Upper lobe of right lung (tissue), 1 donor: ENCODE measurements at places on chromosomes 16 and 17. TPM values are rescaled to one million over a fixed set of nuclear protein-coding genes. Genes with fewer than 3 reads are reported as not detected.

DNA sequence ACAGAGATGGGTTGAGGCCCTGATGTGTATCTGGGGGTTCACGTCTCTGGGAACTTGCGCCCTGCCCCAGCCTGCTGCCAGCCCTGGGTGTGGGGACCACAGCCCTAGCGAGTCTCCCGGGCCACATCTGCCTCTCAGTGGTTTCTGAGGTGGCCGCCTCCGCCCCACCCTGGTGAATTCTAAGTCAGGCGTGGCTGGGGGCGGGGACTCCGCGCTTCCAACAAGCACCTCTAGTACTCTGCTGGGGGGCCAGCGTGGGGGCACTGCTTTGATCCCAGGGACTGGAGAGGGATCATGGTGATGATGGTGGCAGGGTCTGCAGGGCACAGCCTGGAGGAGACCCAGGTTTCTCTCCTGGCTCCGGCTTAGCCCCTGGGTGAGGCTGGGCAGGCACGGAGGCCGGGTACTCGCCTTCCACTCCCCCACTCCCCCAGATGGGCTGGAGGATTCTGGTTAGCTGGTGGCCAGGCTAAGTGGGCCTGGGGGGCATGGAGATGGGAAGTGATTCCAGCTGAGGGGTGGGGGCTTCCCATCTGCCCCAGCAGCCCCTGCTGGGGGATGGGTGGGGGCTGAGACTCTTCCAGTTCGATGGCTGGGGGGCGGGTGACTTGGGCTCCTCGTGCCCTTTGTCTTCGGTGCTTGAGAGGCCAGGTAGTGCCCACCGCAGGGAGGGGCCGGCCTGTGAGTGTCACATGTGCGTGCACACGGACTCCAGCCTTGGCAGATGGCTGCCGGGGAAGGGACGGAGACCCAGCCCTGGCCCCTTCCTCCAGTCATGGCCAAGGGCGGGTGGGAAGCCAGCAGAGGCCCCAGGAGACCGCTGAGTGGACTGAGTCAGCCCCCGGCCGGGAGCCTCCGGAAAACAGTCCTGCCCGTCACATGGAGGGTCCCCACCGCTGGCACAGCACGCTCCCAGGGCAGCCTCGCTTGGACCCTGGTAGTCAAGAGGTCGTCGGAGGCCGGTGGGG lies 3.9 kb downstream of the GLIS2 start:
- peaks cover 63% of the 10 kb centered on the region for H3K4me1 ChIP-seq
- no peaks in the 10 kb centered on the region for H3K36me3 ChIP-seq
- peak overlapping the region; percentile 76 for H3K27ac ChIP-seq
- H3K4me3 ChIP-seq, result no peak overlapping the region
- no peaks in the 10 kb centered on the region for H3K27me3 ChIP-seq

DNA sequence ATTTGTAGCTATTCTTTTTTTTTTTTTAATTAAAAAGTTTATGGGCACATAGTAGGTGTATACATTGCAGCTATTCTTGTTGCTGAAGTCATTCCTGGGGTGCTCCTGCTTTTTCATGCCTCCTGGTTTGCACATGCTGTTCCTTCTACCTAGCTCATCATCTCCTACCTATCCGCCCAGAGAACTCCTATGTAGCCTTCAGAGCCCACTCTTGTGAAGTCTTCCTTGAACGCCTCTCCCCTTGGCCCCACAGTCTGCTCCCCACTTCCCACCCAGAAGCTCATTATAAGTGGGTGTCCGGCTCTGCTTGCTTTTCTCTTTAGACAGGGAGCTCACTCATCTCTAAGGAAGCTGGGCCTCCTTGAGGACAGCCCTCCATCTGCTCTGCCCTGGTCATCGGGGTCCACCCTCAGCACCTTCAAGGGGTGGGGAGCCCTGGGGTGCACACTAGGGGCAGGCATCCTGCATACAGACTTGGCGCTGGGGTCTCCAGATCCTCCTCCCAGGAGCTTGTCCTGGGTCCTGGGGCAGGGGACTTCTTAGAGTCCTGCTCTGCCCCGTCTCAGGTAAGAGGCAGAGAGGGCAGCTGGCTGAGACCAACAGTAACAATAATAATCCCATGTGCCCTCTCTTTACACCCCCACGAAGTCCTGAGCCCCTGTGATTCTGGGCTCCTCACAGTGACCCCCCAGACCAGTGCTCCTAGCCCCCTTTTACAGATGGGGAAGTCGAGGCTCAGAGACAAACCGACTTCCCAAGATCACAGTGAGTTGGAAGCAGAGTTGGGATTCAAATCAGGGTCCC lies 3.5 kb upstream of the B9D1 start:
- H3K27ac ChIP-seq, result no peak overlapping the region
- peaks cover 12% of the 10 kb centered on the region for H3K4me1 ChIP-seq
- no peak overlapping the region for H3K4me3 ChIP-seq
- H3K27me3 ChIP-seq, result no peaks in the 10 kb centered on the region
- DNase-seq, result no peak

DNA sequence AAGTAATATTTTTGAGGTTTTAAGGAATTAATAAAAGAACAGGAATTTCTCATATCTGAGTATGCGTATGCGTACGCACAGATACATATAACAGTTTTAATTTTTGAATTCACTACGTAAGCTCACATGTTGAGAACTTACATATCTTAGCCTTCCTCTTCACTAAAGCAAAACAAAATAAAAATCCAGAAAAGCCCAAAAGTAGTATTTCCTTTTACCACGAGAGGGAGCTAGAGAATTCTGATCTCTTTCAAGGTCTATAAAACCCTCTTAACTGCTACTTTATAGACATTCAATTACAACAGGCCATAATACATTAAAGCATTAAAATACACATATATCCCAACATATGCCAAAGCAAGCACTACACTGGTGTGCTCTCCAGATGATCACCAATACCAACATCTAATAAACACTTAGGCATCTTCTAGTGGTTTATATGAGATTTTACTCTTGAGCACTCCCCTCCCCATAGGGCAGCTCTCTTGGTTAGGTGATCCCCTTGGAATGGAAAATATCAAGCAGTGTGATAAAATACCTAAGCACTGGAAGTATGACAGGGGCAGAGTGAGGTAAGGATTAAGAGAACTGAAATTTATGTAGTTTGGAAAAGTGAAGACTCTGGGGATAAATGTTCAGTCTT lies 94.0 kb downstream of the SKAP1 start:
- H3K27ac ChIP-seq, result no peak overlapping the region
- H3K36me3 ChIP-seq, result no peaks in the 10 kb centered on the region
- no peak for DNase-seq
- no peaks in the 10 kb centered on the region for H3K4me1 ChIP-seq
- H3K4me3 ChIP-seq, result no peak overlapping the region

DNA sequence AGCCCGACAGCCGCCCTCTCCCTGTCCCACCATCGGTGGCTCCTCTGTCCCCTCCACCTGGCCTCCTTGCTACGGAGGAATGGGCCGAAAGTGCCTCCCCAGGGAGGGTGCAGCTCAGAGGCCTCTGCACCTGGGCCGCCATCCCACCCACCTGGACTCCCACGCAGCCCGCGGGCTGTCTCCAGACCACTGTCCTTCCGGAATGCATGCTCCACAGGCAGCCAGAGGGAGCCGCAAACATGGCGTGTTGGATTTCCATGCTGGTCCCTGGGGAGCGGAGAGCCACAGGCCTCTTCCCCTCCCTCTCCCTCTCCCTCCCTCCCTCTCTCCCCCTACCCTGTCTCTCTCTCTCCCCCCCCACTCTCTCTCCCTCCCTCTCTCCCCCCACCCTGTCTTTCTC lies 3.0 kb downstream of the SSTR5 start:
- H3K4me1 ChIP-seq, result no peaks in the 10 kb centered on the region
- no peak overlapping the region for H3K27ac ChIP-seq
- H3K27me3 ChIP-seq, result peaks cover 50% of the 10 kb centered on the region
- H3K36me3 ChIP-seq, result no peaks in the 10 kb centered on the region
- no peak for DNase-seq

- no peaks in the 10 kb centered on the region for H3K36me3 ChIP-seq
- DNase-seq, result no peak
- no peaks in the 10 kb centered on the region for H3K27me3 ChIP-seq
- no peak overlapping the region for H3K27ac ChIP-seq
- H3K4me1 ChIP-seq, result peaks cover 11% of the 10 kb centered on the region
Measured at GRCh38 chr17:27802033-27802432, 1.7 kb upstream of the NOS2 start.

DNA sequence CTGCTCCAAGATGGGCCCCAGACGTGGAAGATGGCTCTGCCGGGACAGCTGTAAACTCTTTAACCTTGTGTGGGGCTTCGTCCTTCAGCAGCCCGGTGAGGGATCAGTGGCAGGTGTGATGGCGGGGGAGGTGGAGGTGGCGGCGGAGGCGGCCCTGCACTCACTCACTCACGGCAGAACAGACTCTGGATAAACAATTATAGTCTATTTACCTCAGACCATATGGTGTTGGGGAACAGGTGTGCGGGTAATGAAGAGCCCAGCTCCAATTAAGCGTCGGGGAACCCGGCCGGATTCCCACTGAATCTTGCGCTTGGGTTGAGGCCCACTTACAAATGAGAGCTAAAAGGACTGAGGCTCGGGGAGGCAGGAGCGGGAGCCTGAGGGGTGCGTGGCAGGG lies 104.3 kb upstream of the SDK2 start:
- no peak overlapping the region for H3K27ac ChIP-seq
- H3K4me3 ChIP-seq, result no peak overlapping the region
- H3K4me1 ChIP-seq, result no peaks in the 10 kb centered on the region

DNA sequence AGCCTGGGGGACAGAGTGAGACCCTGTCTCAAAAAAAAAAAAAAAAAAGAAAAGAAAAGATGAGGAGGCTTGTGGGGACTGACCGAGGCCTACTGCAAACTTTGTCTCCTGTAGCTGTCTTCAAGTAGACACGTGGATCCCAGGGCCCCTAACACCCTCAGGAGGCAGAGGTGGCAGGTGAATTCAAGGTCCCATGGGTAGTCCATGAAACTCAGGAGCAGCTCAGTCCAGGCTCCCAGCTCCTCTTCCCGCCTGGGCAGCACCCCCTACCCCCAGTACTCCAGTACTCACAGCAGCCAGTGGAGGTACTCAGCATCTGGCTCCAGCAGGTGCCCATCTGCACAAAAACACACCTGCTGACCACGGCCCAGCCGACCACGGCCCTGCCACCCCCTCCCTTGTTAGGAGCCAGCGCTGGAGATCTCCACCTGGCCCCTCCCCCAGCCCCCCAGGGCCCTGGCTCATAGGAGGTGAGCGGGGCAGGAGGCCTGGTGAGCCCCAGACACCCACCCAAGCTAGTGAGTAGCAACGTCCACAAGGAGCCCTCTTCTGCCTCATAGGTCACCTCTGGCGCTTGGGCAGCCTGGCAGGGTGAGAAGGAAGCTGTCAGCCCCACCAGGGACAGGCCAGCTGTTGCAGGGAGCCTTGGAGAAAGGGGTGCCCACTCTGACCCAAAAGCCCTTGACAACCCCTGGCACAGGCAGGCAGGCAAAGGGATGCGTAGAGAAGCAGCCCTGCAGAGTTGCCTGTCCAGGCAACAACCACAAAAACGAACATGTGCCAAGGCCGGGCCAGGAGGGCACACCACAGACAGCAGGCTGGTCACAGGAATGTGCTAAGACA lies 3.8 kb downstream of the MRPL38 start:
- no peak overlapping the region for H3K4me3 ChIP-seq
- peaks cover 18% of the 10 kb centered on the region for H3K4me1 ChIP-seq
- no peak overlapping the region for H3K27ac ChIP-seq
- no peaks in the 10 kb centered on the region for H3K27me3 ChIP-seq
- peak; percentile 61 for DNase-seq
- peaks cover 52% of the 10 kb centered on the region for H3K36me3 ChIP-seq

The HAP1 gene
- 0.58 TPM for total RNA-seq

The TMC7 gene
- total RNA-seq, result 5.0 TPM
